Effector memory CD4-positive, alpha-beta T cell (primary cell): ENCODE measurements at places on chromosomes 11 and 22.

DNA sequence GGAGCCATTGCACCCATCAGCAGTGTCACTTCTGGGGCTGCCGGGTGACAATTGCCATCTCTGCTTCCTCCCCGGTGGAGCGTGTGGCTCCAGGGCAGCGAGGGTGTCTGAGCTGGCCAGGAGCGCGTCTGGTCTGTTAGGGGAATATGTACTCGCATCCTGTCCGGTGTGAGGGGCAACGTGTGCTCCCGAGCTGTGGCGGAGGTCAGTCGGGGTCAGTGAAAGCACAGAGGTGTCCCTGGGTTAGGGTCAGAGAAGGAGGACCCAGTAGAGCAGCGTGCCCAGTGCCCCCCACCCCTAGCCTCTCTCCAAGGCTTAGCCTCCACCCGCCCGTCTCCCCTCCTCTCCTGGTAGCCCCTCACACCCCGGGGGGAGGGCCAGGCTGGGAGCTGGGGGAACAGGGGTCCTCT, 1.5 kb downstream of the CLCF1 start:
- no peak for DNase-seq

DNA sequence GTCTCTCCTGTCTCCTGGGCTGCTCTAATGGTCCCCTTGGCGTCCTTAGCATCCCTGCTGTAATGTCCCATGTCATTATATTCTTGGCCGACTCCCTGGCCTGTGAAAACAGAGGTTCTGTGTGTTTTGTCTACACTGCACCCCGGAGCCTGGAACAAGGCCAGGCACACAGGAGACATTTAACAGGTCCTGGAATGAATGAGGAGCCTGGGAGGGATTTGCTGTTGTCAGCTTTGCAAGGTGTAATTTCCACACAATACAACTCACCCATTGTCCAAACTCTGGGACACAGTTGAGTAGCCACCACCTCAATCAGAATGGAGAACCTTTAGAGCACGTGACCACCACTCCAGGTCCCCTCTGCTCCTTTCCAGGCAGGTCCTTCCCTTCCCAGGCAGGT, 14.9 kb upstream of the PDGFB start:
- DNase-seq = no peak

DNA sequence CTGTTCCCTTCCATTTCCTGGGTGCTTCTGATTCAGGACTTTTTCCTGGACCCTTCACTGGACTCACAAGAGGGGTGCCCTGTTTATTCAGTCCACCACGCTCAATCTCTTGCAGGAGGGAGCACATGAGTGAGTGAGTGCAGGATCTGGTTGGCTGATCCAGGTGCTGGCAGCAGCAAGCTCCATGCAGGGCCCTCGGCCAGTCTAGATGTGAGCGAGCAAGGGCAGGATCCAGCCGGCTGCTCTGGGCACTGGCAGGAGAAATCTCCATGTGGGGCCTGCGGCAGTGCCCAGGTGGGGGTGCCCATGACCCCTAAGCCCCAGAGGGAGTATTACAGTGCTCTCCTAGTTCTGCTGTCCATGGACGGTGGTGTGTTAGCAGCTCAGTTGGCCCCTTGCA, 11.5 kb upstream of the FOLR3 start:
- no peak for DNase-seq

GRCh38 chr22:31082606-31083376, 1.7 kb downstream of the SMTN start:
- no peak for DNase-seq
